ENCODE measurements at places on chromosomes 4 and X. TPM values are rescaled to one million over a fixed set of nuclear protein-coding genes. Genes with fewer than 3 reads are reported as not detected.
A peak's percentile ranks its signal among the peaks of the same experiment; 100 is the strongest.

The SLC39A8 gene
- total RNA-seq = 42.5 TPM

The VCX2 gene
- not detected for total RNA-seq

The PITX2 gene
- 0.35 TPM for total RNA-seq

The SUPT20HL2 gene
- not detected for total RNA-seq

The CYSLTR1 gene
- total RNA-seq = not detected

The CENPVL2 gene
- 5.2 TPM for total RNA-seq

The DCAF8L2 gene
- not detected for total RNA-seq

The ADAMTS3 gene
- total RNA-seq = 3.7 TPM

The ABCG2 gene
- total RNA-seq = 10.6 TPM

The DUSP9 gene
- 3.9 TPM for total RNA-seq

The SLC2A9 gene
- total RNA-seq = not detected

The ELOVL6 gene
- total RNA-seq = 89.5 TPM

The ARMCX1 gene
- 26.9 TPM for total RNA-seq

DNA sequence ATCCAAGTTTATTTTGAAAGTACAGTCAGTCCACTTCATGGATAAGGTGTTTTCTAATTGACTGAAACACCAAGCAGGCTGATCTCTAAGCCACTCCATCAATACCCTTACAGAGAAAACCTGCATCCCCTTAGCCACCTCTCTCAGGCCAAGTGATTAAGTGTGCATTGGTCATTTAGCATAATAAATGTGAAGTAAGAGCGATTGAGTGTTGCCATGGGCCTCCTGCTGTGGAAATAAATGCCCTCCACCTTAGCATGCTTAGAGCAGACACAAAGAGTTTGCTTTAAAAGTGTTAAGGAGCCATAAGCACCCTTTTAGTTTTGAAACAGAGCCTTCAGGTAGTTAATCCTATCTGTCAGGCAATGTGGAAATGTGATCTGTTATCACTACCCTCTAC is 386.5 kb downstream of the GPAT3 start:
- peak; percentile 60 for DNase-seq

GRCh38 chr4:28241021-28241420 is 1380.4 kb downstream of the STIM2 start:
- DNase-seq = no peak

- no peak for DNase-seq
Measured at GRCh38 chr4:106601519-106601918, 232.9 kb upstream of the GIMD1 start.

GRCh38 chr4:158131027-158131426 is 41.8 kb downstream of the GASK1B start:
- DNase-seq = no peak

- DNase-seq = no peak
Measured at GRCh38 chrX:22012931-22013330, 19.2 kb upstream of the PHEX start.

DNA sequence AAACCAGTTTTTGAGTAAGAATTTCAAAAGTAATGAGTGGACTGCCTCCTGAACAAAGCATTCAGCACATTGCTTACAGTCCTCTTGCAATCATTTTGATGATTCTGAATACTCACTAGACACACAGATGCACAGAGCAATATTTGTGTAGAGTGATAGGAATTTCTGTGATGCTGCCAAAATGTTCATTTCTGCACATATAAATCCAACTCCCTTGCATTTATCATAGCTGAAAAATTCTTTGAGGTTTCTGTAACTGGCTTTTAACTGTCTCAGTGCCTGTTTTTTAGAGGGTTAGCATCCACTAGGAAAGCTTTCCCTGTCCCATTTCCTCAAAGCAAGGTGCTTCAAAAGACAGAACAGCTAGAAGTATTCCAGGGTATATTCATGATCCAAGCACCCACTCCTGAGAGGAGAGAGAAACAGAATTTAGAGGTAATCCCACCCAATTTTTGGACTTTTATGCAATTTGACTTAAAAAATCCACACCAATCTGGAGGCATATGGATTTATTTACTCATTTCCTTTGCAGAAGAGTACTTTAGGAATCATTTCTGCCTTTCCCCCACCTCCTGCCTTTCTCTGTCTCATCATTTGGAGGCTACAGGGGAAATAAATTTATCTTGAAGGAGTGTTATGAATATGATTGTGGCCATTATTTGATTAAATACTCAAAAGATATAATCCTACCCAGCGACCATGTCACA is 234.5 kb upstream of the SLIT2 start:
- no peak for DNase-seq

DNA sequence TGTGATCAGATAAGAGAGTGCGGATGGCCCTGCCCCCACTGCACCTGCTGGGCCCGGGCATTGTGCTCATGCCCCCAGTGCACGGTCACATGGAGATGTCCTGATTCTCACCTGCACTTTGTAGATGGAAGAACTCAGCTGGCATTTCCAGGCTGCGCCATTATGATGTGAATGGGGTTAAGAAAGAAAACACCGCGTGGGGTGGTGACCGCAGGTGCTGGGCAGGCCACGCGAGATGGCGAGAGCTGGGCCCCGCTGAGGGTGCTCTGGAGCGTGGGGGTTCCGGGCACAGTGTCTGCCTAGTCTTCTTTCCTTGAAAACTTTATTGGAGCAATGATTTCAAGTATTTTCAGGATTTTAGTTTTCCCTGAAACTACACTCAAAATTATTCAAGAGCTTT is 17.8 kb upstream of the HGFAC start:
- DNase-seq = no peak

DNA sequence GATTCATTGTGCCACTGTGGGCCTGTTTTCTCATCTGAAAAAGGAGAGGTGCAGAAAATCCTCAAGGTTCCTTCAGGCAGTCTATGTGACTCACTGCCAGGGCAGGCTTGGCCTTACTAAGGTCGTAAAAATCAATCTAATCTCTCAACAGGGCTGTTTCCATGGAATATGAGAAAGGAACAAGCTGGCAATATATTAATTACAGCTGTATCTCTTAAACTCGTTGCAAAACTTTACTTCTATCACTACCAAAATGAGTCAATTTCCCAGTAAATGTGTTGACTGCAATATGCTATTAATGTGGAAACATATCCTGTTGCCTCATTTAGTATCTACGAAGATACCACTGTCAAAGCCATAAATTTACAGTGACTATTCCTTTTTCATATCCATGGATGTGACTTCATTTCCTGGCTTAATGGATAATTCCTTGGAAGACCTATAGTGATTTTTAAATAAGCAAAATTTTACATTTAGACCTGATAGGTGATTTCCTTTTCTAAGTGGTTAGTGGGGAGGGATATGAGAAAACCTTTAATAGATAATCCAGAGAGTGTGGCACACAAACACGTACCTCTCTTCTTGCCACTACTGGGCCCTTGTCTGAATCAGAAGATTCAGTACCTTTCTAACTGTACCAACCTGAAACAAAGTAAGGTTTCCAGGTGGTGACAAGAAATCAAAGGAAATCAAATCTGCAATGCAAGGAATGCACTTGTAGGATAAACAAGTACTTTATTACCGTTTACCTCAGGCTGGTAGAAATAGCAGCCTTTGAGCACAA is 127.4 kb upstream of the FTHL17 start:
- DNase-seq = no peak

GRCh38 chr4:22170353-22170752 is 221.8 kb upstream of the KCNIP4 start:
- DNase-seq = no peak

DNA sequence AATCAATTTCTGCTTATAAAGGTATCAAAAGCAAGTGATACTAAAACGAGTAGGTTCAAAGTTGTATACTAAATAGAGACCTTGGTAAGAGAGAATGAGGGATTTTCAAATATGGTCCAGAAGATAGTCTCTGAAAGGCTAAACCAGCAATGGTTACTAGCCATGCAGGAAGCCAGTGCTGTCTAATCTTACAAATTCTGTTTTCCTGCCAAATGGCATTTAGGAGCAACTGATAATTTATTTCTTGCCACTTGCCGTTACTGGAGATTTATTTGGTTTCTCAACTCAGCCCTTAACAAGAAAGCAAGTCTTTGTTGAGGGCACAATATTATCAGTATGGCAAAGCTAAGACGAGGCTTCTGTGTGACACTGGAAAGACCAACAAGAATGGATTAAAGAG is 47.2 kb downstream of the MAP7D3 start:
- DNase-seq = no peak

GRCh38 chrX:136048446-136048845 is 63.2 kb downstream of the SLC9A6 start:
- no peak for DNase-seq

DNA sequence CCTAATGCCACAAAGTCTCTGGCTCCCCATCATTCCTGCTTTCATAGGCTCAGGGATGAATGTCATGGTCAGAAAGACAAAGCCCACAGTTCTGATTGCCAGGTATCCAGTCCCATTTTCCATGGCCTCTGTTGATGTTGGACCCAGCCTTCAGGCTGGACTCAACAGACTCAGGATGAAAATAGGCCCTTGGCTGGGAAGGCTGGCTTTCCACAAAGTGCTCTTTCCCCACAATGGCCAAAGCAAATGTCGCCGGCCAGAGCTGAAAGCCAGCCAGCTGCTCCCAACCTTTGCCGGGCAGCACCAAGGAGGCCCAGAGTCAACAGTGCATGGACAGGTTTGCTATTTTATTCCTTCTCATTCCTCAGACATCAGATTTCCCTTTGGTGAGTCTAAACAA is 430.1 kb upstream of the FGF16 start:
- no peak for DNase-seq

GRCh38 chr4:109011241-109012026 is 248.6 kb upstream of the ETNPPL start:
- no peak for DNase-seq

DNA sequence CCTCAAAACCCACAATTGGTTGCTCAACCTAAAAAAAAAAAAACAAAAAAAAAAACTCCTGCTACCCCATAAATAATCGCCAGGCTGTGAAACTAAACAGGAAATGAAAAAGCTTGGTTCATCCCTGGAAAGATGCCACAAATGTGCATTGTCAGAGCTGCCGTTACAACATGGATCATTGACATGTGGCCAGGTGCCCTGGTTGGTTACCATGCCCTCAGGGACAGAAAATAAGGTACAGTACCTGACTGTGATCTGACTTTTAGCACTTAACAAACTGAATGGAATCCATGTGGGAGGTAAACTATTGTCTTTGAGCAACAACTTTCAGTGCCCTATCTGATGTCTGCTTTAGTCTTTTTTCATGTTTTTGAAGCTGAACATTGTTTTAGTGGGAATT is 118.0 kb upstream of the RPL34 start:
- DNase-seq = no peak

DNA sequence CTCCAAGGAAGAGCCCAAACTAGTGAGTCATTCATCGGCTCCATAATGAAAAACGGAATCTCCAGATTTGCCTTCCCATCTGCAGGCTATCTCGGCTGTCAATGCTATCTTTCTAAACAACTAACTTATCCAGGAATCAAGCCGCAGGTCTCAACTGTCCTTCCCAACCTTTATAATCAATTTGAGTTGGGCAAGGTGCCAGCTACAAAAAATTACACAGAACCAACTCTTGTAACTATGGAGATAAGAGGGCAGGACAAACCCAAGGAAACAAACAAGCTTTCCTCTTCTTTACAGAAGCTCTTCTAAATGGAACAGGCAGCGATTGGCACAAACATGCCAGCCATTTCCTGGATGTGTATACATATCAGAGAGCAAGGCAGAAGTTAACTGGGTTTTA is 61.2 kb upstream of the RAI2 start:
- no peak for DNase-seq

DNA sequence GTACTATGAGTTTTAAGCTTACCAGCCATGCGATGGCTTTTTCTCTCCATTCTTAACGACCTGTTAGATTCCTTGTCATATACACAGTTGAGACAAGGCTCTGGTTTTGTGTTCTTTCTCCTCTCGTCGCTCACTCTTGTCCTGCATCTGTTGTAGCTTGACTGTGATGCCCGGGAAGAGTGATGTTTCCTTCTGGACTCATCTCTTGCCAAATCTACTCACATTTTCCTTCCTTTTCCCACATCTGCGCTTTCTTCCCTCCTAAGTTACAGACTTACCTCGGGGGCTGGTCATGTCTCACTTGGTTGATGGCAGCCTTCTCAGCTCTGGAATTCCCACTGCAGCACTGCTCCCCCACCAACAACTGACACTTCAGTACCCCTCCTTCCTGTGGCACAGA is 4.8 kb upstream of the MAP7D3 start:
- DNase-seq = no peak

GRCh38 chrX:40424259-40424658 is 156.5 kb upstream of the ATP6AP2 start:
- DNase-seq = no peak

DNA sequence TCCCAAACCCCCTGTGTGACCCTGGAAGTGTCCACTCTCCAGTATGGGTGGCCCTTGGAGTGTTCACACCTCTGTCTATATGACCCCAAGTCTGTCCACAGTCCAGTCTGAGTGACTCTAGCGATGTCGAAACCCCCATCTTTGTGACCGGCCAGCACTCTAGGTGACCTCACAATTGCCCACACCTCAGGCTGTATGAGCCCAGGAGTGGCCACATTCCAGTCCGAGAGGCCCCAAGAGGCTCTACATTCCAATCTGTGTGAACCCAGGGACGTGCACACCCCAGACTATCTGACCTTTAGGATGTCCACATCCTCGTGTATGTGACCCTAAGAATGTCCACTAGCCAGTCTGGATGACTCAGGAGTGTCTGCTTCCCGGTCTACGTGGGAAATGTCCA is 7.3 kb upstream of the GLOD5 start:
- no peak for DNase-seq

DNA sequence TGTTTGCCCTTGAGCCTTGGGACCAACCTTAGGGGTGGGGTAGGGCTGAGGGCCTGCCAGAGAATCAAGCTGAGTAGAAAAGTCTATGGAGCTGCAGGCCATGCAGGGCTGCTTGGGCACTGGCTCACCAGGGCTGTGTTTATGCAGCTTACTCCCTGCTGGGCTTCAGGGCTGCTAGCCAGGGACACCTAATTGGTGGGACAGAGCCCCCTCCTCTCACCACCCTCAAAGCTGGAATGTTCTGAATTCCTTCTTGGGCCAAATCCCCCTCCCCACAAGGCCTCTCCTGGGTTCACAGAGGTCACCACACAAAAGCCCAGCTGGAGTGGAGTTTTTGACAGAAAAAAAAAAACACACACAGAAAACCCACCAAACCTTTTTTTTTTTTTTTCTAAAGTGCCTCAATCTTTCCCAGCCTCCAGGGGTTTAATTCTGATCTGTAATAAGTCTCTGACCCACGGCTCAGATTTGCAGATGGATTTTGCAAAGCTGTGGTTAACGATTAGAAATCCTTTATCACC is at the start of gene CLDN2:
CLDN2 (plus strand) TSS at position 471 of the 521 bp plus-strand sequence. CDS start 7,827 bp downstream, outside the sequence.
- peak; percentile 64 for DNase-seq

DNA sequence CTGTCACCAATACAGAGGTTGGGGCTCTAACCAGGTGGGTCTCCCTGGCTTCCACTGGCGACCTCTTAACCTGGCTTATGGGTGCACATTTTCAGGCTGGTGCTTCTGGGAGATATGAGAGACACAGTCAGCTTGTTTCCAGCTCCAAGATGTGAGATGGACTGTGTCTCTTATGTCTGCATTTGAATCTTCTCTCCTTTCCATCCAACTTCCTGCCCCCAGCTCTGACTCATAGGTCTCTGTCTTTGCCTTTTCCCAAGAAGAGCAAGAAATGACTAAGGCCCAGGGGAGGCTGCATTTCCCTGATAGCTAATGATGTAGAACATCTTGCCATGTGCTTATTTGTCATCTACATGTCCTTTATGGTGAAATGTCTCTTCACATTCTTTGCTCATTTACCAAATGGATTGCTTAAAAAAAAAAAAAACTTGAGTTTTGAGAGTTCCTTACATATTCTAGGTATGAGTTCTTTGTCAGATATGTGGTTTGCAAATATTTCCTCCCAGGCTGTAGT is 3.2 kb upstream of the UXT start:
- DNase-seq = no peak

All from GM23338 (cell line).